ENCODE measurements at places on chromosomes 5 and 9. TPM values are rescaled to one million over a fixed set of nuclear protein-coding genes. Genes with fewer than 3 reads are reported as not detected.
A peak's percentile ranks its signal among the peaks of the same experiment; 100 is the strongest.

GRCh38 chr5:179267071-179267670 lies 78.1 kb downstream of the ADAMTS2 start:
- no peak for DNase-seq

- DNase-seq: no peak
These were observed 29.3 kb downstream of the SLC1A1 start for GRCh38 chr9:4519604-4520003.

- no peak for DNase-seq
These were observed 16.5 kb downstream of the NR2F1 start for GRCh38 chr5:93599399-93600120.

DNA sequence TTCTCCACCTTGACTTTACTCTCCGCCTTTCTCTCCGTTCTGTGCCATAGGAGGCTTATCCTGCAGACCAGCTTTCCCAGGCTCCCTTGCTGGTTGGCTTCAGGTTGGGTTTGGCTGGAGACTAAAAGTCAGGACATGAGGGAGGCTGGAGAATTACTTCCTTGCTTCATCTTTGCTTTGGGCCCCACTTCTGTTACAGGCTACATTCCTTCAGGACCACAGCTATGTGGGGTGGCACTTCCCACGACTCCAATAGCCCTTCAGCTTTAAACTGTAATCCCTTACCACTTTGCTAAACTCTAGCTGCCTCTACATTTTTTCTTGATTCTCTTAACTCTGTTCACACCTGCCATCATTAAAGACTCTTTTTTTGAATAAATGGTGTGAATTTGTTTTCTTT lies 186.7 kb upstream of the NR4A3 start:
- DNase-seq: no peak

DNA sequence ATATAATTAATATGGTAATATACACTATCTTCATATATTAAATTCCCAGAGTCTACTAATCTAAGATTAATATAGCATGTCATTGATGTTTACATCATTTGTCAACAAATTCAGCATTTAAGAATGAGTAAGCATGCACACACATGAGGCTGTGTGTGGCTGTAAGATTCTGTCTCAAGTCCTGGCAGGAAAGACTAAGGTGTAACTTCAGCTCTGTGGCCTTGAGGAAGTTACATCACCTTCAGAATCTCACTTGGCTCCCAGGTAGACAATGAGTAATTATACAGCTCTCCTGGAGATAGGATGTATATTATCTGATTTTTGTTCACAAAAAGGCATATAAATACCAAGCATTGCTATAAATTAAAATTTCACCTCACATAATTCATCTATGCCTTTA lies 119.4 kb upstream of the IQGAP2 start:
- no peak for DNase-seq

DNA sequence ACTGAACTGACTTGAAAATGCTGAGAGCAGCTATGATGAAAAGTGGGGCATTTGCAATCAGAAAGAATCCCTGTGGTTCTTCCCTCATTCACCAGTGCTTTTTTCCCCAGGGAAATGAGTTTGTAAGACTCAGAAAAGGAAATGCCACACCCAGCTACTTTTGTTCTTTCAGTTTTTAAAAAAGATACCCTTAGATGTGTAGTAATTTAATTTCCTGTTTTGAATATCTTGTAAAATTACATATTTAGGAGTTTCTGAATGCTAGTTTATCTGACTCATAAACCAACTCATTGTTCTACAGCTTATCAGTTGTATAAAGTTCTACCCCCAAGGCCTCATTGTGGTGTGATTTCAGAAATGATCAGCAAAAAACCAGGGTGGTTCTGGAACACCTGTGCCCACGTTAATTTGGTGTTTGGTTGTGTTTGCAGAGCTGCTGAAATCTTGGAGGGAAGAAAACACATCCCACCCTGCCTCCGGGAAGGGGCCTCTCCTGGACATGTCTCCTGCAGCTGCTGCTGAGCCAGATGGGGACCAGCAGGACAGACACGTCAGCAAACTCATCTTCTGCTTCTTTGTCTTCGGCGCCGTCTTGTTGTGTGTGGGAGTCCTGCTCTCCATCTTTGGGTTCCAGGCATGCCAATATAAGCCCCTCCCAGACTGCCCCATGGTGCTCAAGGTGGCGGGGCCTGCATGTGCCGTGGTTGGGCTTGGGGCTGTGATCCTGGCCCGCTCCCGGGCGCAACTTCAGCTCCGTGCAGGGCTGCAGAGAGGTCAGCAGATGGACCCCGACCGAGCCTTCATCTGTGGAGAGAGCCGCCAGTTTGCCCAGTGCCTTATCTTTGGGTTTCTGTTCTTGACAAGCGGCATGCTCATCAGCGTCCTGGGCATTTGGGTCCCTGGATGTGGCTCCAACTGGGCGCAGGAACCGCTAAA lies 2.8 kb downstream of the TMEM171 start:
- DNase-seq: no peak

DNA sequence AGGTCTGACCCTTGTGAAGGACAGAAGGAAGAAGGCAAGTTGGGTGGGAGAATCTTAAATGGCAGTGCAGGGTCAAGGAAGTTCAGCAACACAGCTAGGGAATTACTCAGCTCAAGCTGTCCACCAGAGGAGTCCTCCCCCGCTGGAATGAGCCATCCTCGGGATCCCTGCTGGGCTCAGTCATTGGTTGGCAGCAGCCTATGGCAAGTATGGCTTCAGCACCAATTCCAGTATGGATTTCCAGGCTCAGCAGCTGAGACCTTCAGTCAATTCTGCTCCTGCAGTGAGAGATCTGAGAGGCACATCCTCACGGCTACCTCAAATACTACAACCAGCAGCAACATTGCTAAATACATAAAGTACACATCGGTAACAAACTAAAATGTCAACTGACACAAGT lies 280.6 kb upstream of the PIK3R1 start:
- no peak for DNase-seq

DNA sequence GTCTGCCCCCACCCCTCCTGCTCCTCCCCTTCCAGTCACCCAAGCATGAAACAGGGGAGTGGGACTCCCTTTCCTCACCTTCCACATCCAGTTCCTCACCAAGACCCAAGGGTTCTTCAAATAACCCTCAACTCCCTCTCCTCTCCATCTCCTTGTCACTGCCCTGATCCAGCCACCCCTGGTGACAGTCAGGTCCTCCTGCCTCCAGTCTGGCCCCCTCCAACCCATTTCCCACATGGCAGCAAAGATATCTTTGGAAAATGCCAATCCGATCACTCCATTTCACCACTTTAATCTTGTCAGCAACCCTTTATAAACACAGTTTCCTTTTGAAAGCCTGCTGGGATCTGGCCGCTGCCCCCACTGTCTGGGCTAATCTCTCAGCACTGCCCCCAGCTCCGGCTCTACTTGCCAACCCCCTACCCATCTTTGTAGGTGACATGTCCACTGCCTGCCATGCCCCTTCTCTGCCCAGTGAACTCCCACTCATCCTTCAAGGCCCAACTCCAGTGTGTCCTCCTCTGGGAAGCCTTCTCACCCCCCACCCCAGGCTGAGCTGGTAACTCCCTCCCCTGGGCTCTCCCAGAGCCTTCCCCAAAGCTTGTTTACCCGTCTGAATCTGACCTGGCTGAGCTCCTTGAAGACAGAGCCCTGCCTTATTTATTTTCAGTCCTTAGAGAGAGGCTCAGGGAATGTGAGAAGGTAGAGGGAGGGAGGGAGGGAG lies 781 bp upstream of the MYOZ3 start:
- no peak for DNase-seq

ACER2 gene
- 1.7 TPM for polyA plus RNA-seq

DNA sequence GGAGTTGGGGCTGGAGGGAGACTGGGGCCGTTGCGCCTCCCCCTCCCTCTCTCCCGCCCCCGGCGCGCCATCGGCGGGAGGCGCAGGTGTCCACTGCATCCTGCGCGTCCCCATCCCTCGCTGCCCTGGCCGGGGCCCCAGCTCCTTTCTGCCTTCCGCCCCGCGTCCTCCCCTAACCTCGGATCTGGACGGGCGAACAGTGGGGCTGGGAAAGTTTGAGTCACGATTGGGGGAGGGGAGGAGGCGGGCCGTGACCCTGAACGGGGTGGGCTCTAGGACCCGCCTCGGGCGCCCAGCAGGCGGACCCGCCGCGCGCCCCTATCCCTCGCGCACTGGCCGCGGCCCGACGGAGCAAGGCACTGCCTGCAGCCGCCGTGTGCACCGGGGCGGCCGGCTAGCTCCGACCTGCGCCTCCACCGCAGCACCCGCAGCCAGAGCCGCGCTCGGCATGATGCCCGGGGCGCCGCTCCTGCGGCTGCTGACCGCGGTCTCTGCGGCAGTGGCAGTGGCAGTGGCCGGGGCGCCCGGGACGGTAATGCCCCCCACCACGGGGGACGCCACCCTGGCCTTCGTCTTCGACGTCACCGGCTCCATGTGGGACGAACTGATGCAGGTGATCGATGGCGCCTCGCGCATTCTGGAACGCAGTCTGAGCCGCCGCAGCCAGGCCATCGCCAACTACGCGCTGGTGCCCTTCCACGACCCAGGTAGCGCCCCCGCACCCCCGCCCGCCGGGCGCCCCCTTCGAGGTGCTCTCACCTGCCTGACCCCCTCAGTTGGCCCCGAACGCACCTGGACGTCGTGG lies at the start of gene HMCN2:
TSS of gene HMCN2 (plus strand) at position 330 of the 805 bp plus-strand sequence. CDS start at position 449, 119 bp downstream.
- DNase-seq: no peak

DNA sequence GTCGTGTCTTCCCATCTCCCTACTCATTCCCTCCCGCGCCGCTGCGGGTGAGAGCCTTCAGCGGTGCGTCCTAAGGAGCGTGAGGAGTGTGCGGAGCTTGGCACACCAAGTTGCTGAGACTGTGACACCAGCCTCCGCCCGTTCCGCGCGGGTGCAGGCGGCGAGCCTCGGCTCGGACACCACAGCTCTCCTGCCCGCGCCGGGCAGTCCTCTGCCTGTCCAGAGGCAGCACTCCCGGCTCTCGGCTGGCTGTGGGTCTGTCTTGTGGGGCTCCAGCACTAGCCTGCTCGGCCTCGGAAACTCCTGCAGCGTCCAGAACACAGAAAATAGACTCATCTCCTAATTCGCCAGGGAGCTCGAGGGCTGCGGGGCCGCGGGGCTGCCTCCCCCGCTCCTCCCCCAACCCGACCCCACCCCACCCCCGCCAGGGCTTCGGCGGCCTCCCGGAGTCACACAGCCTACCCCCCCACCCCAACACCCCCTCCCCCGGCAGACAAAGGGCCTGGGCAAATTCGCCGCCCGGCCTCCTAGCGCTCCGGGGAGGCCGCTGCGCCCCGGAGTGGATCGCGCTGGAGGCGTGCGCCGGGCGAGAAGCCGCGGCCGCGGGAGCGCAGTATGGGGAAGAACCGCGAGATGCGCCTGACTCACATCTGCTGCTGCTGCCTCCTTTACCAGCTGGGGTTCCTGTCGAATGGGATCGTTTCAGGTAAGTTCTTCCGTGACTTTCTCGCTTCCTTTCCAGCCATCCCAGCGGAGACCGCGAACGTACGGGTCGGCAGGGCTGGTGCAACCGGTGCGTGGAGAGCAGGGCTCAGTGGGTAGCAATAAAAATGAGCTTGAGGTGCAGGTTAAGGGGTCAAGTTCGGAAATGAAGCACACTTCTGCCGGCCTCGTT lies at the start of gene ADAMTS19:
TSS of gene ADAMTS19 (plus strand) at position 522 of the 895 bp plus-strand sequence. CDS start at position 616, 94 bp downstream.
- DNase-seq: peak; percentile 24

PHPT1 gene
- 80.1 TPM for polyA plus RNA-seq
